Anterior cingulate cortex (tissue), 58 donors: ENCODE measurements at places on chromosomes 16 and 17.
A peak's percentile ranks its signal among the peaks of the same experiment; 100 is the strongest.

- DNase-seq, result no peak
Measured at GRCh38 chr16:77946823-77947222, 75.5 kb upstream of the CLEC3A start.

DNA sequence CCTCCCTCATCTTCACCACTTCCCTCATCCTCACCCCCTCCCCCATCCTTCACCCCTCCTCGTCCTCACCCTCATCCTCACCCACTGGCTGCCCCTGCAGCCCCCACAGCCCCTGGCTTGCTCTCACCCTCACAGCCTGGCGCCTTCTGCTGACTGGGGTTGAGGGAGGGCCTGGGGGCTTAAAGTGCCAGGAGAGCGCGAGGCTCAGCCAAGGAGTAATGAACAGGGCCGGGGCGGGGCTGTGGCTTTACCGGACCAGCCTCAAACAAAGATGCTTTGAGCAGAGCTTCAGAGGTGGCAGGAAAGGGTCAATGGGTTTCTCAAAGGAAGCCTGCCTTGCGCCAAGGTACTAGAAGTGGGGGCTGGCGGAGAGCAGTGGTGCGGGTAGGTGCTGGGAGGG lies at the start of gene PRSS33:
Gene PRSS33 (minus strand): TSS at position 155 of the 400 bp plus-strand sequence. CDS start 1,013 bp downstream, outside the sequence.
- no peak for DNase-seq

DNA sequence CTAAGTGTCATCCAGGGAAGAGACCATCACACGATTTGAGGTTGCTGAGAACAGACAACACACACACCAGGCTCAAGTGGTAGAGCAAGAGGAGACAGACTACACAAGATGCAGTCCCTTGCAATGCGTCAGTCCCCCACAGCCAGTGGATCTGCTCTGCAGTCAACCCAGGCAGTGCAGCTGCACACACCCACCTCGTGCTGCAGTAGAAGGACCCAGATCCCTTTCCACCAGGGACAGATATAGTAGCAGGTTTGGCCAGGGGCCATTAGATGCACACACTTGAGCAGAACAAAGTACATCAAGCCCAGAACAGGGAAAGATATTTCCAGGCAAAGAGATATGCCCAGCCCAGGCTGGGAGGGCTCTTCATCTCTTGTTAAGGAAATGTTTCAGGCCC lies 112.9 kb downstream of the GRIN2A start:
- DNase-seq, result no peak

DNA sequence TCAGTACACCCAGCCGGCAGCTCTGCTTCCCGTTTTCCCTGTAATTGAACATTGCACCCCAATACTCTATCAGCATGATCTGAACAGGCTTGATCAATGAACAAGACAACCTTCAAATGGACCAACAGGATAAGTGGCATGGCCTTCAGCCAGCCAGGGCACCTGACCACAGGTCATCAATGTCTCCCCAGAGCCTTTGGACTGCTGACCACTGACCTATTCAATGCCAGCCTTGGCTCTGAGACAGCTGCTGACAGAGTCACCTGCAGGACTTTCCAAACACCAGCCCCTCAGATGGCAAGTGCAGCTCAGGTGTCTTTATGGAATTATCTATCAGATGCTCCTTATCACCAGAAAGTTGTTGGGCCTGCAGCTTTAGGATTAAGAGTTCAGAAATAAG lies 462.9 kb upstream of the ASIC2 start:
- DNase-seq, result no peak

DNA sequence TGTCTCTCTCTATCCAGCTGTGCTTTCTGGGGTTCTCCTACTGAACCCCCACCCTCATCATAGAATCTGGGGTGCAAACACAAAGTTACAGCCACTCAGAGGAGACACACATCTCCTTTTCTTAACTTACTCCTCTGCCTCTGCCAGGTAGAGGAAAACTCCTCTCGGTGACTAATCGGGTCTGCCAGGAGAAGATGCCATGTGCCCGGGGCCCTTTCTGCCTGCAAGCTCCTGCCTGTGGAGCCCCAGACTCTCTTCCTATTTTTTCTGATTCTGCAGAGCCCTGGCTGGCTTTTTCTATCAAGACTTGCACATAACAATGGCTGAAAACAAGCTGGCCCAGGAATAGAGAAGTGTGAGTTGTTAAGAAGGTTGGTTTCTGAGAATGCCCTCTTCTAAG lies 10.4 kb downstream of the SLC6A4 start:
- DNase-seq, result no peak

DNA sequence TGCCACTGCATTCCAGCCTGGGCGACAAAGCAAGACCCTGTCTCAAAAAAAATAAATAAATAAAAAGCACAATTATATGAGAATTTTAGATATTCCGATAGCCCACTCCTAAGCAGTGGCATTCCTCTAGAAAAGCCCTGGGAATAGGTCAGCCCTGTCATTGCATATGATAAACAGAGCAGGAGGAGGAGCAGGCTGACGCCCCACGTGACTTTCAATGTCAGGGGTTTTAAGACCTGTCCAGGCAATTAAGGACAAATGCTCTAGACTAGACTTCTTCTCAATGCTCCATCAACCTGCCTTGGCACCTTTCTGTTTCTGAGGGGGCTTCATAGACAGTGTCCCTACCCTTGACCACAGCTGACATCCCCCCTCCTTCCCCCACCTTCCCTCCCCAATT lies 7.5 kb downstream of the TOM1L2 start:
- DNase-seq, result no peak

- DNase-seq, result no peak
Measured at GRCh38 chr16:14455573-14455972, 174.5 kb downstream of the PARN start.

GRCh38 chr17:27649929-27650328 lies 18.9 kb downstream of the LGALS9 start:
- DNase-seq, result peak; percentile 31

- no peak for DNase-seq
Measured at GRCh38 chr17:41977991-41978390, 11.4 kb downstream of the CNP start.

GRCh38 chr17:57578608-57579225 lies 166.4 kb downstream of the CCDC182 start:
- DNase-seq, result no peak

- DNase-seq, result no peak
Measured at GRCh38 chr17:8837563-8838075, 29.9 kb downstream of the PIK3R6 start.

GRCh38 chr17:3848229-3848835 lies 2.3 kb upstream of the NCBP3 start:
- DNase-seq, result no peak

- DNase-seq, result no peak
Measured at GRCh38 chr16:11688520-11688886, 20.2 kb downstream of the SNN start.

DNA sequence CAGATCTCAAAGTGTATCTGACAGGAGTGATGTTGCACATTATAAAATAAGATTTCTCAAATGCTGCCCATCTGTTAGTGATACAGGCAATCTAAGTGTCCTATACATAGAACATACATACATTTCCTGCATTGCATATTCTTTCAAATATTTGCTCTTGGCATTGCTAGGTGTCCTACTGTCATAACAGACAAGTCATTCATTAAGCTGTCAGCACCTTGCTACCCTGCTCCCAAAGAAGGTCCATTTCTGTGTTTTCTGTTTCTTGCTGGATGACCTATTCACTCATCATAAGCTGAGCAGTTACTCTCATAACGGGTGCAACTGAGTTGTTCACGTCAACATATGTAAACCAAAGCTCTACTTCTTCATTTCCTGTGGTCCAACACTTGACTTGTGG lies 719.0 kb downstream of the KCNJ2 start:
- DNase-seq, result no peak

GRCh38 chr16:13545271-13545670 lies 374.7 kb upstream of the ERCC4 start:
- no peak for DNase-seq
